ENCODE measurements at places on chromosomes 13 and 19. TPM values are rescaled to one million over a fixed set of nuclear protein-coding genes. Genes with fewer than 3 reads are reported as not detected.

DNA sequence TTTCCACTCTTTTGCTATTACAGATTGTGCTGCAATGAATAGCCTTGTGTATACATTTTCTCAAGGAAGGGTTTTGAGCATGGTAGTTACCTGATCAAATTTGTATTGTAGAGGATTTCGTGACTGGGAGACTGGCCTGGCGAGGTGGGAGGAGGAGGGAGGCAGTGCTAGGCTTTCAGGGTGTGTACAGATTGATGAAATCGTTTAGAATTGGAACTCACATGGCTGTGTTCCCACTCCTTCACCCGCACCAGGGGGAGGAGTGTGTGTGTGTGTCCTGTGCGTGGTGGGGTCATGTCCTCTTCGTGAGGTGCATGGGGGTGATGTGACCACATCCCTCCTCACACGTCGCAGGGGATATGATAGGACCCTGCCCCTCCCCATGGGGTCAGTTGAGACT lies 8.3 kb downstream of the PGLYRP1 start:
- no peaks in the 10 kb centered on the region for H3K27me3 ChIP-seq
- no peak for DNase-seq
- H3K4me1 ChIP-seq, result no peaks in the 10 kb centered on the region

- H3K36me3 ChIP-seq, result no peaks in the 10 kb centered on the region
- H3K27me3 ChIP-seq, result no peaks in the 10 kb centered on the region
- peak overlapping the region; percentile 64 for H3K4me3 ChIP-seq
These were observed 877 bp upstream of the N4BP2L1 start for GRCh38 chr13:32428581-32429432.

DNA sequence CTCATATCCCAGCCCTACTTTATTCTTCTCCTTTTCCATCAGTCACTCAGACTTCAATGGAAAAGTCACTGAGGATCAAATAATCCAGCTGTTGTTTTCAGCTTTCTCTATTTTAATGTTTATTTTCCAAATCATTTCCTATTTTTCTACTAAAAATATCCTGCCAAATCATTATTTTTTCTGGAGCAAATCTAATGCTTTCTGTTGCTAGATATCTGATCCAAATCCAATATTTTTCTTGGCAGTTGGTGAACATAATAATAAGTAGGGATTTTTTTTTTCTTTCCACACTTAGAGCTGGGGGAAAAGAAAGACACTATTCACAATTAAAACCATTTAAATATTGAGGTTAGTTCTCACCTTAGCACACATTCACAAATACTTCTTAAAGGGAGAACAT lies 656.1 kb downstream of the DACH1 start:
- no peak overlapping the region for H3K27ac ChIP-seq
- no peaks in the 10 kb centered on the region for H3K36me3 ChIP-seq
- no peak overlapping the region for H3K4me3 ChIP-seq
- H3K27me3 ChIP-seq, result no peaks in the 10 kb centered on the region

- no peak overlapping the region for H3K27ac ChIP-seq
- no peaks in the 10 kb centered on the region for H3K36me3 ChIP-seq
- no peak for DNase-seq
- H3K27me3 ChIP-seq, result no peaks in the 10 kb centered on the region
- H3K4me3 ChIP-seq, result no peak overlapping the region
These were observed 417.1 kb downstream of the PCDH17 start for GRCh38 chr13:58048670-58049069.

Gene ARHGEF18
- total RNA-seq, result 124 TPM

GRCh38 chr13:62710787-62711186 lies 1295.1 kb upstream of the PCDH20 start:
- no peak overlapping the region for H3K27ac ChIP-seq
- no peak for DNase-seq
- no peaks in the 10 kb centered on the region for H3K4me1 ChIP-seq
- no peaks in the 10 kb centered on the region for H3K27me3 ChIP-seq
- H3K4me3 ChIP-seq, result no peak overlapping the region
- H3K36me3 ChIP-seq, result no peaks in the 10 kb centered on the region
